ENCODE measurements at places on chromosomes 2 and 18. TPM values are rescaled to one million over a fixed set of nuclear protein-coding genes. Genes with fewer than 3 reads are reported as not detected.

GRCh38 chr2:54464341-54464740 lies 8.2 kb downstream of the SPTBN1 start:
- DNase-seq, result no peak

DNA sequence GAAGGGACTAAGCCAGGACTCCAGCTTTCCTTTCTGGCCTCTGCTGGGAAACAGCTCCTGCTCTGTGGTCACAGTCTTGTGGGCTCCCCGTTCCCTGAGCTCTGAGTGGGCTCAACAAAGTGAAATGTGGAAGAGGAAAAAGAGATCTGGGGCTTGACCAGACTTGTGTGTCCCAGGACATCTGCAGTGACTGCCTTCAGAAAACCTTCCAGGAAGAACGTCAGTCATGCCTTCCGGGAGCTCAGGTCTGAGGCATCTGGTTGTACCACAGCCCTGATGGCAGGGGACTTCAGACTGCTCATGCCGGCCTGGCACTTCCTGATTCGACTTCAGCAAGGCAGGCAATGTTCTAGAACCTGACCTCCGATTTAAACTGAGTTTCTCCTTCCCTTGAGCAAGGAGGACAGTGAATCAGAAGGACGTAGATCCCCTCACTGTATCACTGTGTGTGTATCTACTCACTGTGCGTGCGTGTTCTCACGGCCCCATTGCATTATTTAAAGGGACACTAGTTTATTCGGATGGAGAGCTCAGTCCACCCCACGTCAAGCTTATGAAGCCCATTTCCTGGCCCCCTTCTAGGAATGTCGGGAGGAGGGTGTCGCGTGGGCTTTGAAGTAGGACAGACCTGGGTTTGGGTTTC lies 548 bp upstream of the FBLN7 start:
- no peak for DNase-seq

Gene LCT
- 0.47 TPM for total RNA-seq

DNA sequence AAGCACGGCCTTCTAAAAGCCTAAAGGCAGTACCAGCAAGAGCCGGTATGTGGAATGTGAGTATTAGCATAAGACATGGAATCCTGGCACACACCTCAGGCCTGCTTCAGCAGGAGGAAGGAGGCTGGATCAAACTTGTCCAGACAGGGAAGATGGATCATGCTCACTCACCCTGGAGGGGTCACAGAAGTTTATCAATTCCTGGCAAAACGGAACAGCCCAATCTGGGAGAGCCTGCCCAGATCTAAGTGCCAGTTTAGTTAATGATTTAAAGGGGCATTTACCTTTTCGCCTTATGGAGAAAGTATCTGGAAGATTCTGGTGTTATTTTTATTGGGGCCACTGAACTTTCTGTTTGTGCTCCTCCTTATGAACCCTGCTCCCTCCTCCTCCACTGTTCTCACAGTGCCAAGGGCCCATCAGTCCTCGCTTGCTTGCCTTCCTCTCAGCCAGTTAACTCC lies 58.3 kb upstream of the NFE2L2 start:
- no peak for DNase-seq

GRCh38 chr2:105734762-105735538 lies 9.8 kb upstream of the NCK2 start:
- DNase-seq, result no peak

Gene CAPN14
- total RNA-seq, result 1.1 TPM
